Stimulated activated CD4-positive, alpha-beta T cell treated with anti-CD3 and anti-CD28 coated beads, Interleukin-2, amount 100 ng/mL, for 24 hours (primary cell): ENCODE measurements at places on chromosomes 3 and 15.
A peak's percentile ranks its signal among the peaks of the same experiment; 100 is the strongest.

DNA sequence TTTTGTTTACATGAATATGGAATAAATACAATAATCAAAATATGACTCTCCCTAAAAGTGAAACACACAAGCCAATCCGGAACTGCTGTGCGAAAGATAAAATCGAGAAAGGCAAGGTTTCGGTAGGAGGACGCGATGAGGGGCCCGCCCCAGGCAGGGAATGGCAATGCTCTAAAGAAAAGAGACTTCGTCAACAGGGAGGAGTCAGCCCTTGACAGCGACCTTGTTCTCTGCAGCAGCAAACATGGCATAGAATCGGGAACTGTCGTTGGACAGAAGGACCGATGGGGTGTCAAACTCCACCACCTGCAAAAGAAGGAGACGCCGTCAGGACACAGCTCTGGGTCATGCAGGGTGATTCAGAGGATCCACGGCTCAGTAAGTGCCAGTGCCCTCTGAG, 36.4 kb upstream of the PARL start:
- no peak for DNase-seq

- DNase-seq: no peak
Measured at GRCh38 chr15:32657198-32657883, 15.8 kb downstream of the SCG5 start.

DNA sequence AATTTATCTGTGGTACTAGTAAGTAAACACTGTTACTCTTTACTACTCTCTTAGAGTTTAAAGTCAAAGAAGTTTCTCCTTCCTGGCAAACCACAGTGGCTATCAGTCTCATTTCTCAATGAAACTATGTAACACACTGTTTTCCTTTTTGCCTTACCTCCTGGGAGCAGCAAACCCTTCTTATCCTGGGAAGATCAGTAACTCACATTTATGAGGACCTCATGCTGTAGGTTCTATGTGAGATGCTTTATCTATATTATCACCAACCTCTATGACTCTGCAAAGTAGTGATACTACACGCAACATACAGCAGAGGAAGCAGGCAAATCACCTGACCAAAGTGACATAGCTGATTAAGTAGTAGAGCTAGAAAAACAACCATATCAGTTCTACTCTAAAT, 35.3 kb downstream of the PBRM1 start:
- DNase-seq: no peak

DNA sequence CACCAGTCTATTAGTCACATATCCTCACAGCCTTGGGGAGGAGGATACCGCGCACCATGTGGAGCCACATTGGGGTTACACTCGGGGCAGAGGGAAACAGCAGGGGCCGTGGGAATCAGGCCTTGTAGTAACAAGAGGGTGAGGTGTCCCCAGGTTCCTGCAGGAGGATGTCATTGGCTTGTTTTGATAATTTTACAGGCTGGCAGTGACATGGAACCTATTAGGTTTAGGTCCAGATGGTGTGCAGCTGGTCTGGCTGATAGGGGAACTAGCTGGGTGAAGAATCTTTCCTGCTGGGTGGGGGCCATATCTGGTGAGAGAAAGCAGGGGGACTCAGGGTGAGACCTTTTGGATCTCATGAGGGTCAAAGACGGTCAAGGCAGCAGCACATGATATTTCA, 9.8 kb upstream of the MEF2A start:
- no peak for DNase-seq

DNA sequence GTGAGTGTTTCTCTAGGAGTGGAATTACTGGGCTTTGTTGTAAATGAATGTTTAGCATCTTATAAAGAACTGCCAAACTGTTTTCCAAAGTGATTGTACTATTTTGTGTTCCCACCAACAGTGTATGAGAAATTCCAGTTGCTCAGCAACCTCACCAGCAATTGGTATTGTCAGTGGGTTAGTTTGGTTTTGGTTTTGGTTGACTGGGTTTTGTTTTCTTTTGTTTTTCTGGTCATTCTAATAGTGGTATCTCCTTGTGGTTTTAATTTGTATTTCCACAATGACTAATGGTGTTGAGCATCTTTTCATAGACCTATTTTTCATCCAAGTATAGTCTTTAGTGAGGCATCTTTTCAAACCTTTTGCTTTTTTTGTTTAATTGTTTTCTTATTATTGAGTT, 27.1 kb downstream of the FILIP1L start:
- DNase-seq: no peak

DNA sequence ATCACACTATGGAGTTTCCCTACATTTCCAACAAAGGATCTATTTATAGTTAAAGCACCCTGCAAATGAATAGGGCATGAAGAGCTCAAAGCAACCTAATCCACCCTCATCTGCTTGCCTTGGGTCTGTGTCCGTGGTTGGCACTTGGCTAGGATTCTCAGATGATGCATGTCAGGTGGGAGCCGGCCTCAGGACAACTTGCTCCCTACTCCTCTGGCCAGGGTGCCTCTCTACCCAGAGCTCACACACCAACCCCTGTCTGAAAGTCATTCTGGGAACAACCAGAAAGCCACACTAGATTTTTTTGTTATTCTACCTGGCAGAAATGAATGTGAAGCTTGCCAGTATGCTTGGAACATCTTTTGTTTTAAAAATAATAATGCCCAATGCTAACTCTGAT, 13.2 kb downstream of the ARHGEF3 start:
- DNase-seq: no peak

- DNase-seq: no peak
Measured at GRCh38 chr3:146796078-146796477, 190.9 kb upstream of the PLSCR5 start.

- DNase-seq: no peak
Measured at GRCh38 chr3:153399636-153400035, 237.6 kb downstream of the RAP2B start.

- DNase-seq: no peak
Measured at GRCh38 chr15:66886686-66887273, 178.6 kb upstream of the SMAD3 start.

DNA sequence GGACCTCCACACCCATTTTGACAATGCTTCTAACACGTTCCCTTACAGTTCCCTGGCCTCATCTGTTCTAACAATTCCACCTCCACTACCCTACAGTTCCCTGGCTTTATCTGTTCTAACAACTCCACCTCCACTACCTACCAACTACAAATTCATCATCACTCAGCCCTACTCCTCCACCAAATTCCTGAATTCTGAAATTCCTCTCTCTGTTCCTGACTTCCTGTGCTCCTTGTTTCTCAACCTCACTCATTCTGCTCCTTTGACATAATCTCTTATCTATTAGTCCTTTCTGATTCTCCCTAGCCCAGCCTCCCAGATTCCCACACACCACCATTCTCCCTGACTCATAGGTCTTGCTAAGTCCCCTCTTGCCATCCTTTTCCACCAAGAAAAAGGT, 22.5 kb downstream of the UPK1B start:
- DNase-seq: no peak

DNA sequence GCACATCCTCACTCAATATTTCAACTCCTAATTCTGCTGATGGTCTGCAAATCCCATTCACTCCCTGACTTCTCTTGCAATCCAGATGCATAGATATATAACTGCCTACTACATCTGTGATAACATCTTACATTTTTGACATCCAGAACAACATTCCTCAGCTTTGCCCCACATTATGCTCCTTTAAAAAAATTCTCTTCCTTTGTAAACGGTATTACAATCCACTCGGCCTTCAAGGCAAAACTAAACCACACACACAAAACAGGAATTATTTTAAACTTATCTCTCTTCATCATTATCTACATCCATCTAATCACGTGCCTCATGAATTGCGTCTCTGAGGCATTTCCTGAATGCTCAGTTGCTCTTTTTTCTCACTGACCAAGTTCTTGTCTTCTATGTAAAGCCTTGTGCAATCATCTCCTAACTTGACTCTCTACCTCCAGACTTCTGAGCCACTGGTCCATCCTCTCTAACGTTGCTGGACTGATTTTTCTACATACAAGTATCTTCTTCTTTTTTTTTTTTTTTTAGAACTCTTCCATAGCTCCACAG, 117.0 kb downstream of the SATB1 start:
- no peak for DNase-seq

GRCh38 chr15:85973584-85974347, 105.9 kb upstream of the AGBL1 start:
- no peak for DNase-seq

DNA sequence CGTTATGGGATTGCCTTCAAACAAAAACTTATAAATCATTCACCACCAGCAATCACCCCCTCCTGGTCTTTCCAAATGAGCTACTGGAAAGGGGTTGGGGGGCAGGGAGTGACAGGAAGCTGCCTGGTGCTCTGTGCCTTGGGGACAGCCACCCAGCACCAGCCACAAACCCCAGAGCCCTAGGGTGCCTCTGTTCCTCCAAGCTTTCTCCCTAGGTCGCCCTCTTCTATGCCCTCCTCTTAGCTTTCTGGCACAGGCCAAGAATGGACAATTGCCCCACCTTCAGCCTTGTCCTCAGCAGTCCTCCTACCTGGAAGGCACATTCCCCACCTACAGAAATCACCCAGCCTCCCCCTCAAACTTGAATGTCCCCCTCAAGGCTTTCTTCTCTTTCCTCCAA, 3.3 kb downstream of the OXTR start:
- no peak for DNase-seq

GRCh38 chr3:131655070-131655690, 152.4 kb upstream of the MRPL3 start:
- no peak for DNase-seq

DNA sequence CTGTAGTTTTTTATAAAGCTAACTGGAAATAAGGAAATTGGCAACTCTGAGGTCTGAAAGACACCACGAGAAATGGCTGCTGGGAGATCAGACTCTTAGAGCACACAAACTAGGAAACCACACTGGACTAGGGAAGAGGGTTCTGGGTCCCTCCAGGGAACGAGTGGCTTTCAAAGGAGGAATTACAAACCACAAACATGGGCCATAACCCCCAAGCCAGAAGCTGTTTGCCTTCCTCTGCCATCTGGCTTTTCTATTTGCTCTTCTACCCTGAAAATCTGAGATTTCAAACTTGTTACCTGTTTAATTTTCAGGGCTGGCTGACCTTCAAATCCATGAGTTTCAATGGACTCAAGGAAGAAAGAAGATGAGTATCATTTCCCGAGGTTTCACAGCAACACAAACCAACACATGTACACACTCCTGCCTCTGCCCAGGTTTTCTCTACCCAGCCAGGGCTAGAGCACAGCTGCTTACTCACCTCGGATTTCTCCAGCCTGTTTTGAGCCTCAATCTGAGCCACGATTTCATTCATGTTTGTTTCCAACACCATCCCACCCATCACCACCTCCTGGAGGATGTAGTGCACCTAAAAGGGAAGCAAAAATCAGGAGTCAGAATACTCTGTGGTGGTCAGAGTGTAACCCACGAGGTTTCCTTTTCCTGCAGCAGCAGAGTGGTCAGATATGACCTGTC, 22.6 kb upstream of the ANPEP start:
- no peak for DNase-seq

DNA sequence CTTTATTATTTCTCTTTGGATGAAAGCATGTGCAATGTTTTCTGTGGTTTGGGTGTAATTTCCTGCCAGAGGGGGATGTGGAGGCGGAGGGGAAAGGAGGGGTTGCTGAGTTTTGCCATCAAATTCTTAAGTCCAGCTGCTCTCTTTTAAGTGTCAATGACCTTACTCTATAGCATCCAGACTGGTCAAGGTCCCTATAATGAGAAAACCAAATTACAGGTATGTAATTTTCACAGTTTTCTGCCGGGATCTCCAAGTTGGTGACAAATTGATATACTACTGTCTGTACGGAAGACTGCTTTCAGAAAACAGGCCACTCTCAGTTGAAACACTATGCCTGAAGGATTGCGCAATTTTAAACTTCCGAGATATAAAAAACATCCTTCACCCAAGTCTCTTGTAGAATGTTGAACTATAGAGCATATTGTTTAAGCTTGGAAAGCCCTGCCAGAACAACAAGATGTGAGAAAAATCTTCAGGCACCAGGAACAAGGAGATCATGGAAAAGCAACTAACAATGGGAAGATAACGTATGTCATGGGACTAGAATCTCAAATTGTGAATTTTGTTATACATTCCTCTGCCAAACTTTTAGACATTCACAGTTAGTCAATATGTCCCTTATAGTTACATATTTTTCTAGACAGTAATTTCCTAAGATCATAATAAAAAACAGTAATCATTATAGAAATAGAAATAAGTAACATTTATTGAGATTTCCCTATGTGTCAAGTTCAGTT, 300.7 kb upstream of the SATB1 start:
- DNase-seq: peak; percentile 23
